Inflammatory macrophage treated with lipopolysaccharide for 4 hours (primary cell): ENCODE measurements at places on chromosomes 3 and 15.

- no peak for DNase-seq
Measured at GRCh38 chr3:177760803-177761202, 563.5 kb upstream of the TBL1XR1 start.

DNA sequence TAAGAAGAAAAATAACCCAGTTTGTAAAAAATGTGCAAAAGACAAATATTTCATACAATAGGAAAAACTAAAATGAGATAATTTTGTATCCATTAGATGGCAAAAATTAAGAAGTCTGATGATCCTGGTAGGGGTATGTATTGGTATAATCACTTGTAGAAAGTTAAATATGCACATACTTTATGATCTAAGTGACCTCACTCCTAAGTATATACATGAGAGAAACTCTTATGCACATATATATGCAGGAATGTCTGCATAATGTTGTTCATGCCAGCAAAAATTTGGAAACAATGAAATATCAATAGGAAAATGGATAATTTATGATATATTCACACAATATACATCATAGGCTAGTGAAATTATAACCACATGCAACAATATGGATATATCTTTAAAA is 33.5 kb downstream of the USP50 start:
- no peak for DNase-seq

DNA sequence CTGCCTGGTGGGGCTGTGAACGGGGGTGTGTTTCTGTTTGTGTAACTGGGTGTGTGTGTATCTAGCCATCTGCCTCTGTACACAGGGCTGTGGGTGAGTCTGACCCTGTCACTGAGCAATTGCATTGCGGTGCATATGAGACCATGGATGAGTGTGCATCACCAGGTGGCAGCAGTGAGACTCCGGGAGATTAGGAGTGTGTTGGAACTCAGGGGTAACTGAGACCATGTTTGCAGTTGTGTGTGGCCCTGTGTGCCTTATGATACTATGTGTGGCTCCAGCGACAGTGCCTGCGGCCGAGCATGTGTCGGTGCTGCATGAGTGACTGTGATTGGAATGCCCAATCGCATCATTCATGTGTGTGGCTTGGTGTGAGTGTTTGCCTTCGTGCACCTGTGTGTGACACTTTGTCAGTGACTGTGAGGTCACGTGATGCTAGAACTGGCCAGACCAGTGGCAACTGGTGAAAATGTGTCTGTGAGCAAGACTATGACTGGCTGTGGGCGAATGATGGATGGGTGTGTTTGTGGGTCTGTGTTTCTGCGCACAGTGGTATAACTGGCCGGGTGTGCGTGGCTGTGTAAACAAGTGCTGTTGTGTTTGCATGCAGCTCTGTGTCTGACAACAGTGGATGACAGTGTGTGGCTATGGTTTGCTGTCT is 14.0 kb downstream of the VILL start:
- DNase-seq: peak; percentile 62

DNA sequence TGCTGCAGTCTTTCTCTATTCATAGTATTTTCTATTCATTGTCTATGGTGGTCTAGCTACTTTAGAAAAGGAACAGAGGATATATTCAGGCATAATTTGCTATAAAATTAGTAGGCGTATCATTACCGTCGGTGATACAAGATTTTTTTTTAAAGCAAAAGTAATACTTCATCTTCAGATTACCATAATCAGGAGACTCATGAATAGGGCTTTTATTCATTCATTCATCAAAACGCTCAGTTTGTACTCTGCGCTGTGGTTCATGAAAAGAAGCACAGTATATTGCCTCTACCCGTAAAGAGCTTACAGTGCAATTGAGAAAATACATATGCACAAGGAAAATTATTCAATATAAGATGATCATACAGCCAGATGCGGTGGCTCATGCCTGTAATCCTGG is 136.7 kb upstream of the CHRM5 start:
- no peak for DNase-seq

DNA sequence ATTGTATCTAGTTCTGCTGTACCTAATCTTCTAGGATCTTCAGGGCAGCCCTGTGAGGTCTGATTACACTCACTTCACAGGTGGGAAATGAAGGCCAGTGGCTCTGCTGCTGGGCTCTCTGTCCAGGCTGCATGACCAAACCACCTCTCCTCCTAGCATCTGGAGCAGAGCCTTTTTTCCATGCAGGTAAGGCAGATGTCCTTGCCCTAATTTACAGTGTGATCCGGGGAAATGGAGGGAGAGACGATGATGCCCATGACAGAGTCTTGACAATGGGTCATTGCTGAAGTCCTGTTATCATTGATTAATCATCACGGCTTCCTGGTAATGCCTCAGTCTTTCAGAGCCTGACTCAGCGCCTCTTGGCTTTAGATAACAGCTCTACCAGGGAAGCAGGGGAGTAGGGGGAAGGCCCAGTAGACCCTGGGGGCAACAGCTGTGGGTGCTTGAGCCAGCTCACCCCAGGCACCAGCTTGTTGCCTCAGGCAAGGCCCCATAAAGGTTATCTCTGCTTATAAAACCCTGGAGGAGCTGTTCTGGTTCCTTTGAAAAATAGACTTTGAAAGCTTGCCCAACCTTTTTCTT is 153.4 kb downstream of the GABRG3 start:
- DNase-seq: no peak

DNA sequence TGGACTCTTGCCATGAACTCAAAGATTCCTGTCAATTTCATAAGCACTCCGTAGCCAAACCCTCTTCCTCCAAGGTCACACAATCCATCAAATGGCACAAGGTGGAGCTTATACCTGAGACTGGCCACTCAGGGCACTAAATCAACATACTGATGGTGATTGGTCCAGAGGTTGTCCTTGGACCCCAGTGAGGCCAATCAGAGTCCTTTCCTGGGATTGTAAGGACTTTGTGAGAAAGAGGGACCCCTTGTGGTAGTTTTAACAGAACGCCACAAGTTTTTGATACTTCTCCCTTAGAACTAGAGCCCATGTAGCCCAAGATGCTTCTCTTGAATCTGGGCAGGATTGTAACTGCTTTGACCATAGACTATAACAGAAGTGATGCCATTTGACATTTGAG is 44.4 kb upstream of the LARS2 start:
- DNase-seq: no peak
